ENCODE measurements at places on chromosomes 13 and 19.

DNA sequence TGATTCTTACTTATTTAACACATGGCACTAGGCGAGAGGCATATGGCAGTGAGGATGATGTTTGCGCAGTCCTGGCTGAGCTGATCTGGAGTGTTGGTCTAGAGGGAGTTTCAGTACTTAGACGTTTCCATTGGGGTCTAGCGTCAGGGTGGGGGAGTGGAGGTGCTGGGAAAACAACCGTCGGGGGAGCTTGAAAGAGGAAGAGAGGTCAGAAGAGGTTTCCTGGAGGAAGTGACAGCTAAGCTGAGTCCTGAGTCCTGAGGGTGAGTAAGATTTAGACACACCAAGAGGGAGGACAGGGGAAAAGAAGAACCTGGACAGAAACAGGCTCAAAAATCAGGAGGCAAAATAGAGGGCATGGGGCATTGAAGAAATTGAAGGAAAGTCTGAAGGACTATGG lies 81.4 kb downstream of the ALOX5AP start:
- no peak for DNase-seq

- DNase-seq: no peak
Measured at GRCh38 chr13:113765564-113765910, 6.5 kb downstream of the TMEM255B start.

DNA sequence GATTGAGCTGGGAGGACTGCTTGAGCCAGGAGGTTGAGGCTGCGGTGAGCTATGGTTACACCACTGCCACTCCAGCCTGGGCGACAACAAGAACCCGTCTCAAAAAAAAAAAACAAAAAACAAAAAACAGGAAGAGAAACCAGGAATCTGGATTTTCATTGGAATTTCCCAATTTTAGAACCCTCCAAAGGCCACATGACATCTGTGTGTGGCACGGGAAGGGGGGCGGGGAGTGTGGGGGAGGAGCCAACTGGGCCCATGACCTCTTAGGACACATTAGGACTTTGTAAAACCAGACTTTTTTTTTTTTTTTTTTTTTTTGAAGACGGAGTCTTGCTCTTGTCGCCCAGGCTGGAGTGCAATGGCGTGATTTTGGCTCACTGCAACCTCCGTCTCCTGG lies 21.2 kb upstream of the MYDGF start:
- no peak for DNase-seq

DNA sequence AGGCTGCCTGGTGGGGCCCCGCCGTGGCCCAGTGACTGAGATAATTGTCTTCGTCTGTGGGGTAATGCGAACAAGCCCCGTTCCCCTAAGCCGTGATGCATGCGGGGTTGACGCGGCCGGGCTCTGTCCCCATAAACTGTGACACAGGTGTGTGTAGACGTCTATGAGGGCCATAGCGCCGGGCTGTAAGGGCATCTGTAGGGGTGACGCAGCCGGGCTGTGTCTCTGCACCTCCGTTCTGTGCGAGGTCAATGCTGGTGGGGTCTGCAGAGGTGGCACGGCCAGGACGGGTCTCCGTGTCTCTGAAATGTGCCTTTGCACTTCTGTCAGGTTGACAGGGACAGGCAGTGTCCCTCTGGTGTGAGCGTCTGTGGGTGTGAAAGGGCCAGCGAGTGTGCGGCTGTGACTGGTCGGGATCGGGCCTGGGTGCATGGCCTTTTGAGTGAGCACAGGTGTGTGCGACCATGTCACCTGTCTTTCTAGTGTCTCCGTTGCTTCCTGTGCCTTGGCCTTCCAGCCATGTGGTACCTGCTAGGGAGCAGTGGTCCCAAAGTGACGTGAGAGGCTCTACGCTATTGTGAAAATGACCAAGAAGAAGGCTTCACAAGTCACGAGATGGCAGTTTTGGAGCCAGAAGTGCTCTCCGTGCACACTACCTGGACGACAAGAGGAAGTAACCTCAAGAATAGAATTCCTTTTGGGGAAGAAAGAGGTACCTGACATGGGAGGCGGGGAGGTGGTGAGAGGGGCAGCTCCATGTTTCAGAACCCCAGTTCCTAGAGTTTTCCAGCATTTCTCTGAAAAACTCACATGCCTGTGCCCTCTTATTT lies 16.4 kb upstream of the ZNF331 start:
- DNase-seq: no peak

- DNase-seq: no peak
Measured at GRCh38 chr13:92804346-92804745, 422.3 kb upstream of the GPC6 start.

- no peak for DNase-seq
Measured at GRCh38 chr19:47492571-47493377, 8.8 kb upstream of the KPTN start.

- no peak for DNase-seq
Measured at GRCh38 chr13:40181203-40181845, 485.1 kb downstream of the FOXO1 start.

DNA sequence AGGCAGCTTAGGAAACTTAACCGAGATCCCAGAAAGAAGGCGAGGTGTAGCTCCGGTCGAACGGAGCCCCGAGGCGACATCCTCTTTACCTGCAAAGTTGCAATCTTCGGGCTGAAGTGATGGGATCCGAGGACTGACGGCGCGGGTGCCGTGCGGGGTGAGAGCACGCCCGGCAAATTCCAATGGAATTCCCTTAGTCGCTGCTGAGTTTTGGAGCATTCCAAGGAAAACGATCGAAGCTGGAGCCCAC lies 141 bp downstream of the TRPC4 start:
- DNase-seq: no peak

GRCh38 chr13:51243832-51244231 lies 21.6 kb downstream of the FAM124A start:
- no peak for DNase-seq

DNA sequence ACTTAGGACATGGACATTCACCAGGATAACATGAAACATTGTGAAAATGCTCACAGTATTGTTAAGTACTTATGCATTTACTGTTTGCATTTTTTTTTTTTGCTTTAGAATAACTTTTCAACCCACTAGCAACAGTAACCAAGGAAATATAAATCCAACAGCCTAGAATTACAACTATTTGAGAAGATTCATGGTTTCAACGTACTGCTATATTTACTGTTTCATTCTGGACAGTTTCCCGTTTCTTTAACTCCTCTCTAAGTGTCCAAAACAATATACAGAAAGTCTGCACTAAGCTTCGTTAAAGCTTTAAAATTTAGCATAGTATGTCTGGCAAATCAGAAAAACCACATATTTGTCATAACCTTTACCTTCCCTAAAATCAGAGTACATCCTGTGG lies 2.7 kb downstream of the SMAD9 start:
- no peak for DNase-seq

DNA sequence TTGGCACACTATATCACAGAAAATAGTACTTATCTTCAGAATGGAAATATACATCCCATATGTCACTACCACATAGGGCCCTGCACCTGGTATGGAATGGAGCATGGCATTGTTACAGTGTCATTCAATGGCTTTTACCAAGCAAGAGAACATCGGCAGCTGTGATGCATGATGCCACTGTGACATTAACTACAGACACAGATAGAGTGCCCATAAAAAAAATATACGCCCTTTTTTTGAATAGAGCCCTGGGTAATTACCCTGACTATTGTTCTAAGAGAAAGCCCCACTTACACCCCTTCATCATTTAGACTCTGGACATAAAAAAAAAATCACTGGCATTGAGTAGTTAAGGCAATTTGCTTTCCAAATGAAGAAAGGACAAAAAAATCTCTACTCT lies 320.3 kb downstream of the DNAJC15 start:
- DNase-seq: no peak

DNA sequence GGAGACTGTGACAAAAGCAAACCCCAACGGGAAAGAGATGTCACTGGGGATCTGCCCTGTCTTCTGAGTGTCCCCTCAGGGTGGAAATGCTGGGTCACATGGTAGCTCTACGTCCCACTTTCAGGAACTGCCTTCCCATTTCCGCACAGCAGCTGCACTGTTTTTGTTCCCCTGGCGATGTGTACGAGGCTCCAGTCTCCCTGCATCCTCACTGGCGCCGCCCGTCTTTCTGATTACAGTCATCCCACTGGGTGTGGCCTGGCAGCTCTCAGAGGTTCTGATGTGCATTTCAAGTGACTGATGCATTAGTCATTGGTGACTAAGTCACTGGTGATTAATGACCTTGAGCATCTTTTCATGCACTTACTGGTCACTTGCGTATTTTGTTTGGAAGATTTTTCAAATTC lies 21.2 kb downstream of the PCID2 start:
- peak; percentile 26 for DNase-seq

- no peak for DNase-seq
Measured at GRCh38 chr13:113083402-113084061, 22.1 kb upstream of the F7 start.

DNA sequence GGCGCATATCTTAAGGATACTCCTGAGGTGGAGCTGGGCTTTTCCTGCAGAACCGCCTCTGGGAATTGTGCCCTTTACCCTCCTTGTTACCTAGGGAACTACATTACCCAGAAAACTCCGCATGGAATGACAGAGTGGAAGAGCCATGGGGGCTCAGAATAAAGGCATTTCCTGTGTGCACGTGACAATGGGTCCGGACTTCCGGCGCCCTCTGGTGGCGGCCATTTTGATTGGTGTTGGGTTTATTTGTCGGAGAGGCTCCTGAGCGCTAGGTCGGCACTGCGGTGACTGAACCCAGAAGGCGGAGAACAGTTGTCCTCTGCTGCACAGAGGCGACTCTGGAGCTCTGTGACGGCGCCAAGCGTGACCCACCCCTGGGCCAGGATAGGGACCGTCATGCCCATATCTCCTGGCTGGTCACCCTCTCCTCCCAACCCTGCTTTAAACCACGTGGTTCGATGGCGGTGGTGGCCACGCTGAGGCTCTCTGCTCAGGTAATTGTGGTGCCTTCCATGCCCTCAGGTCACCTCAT lies at the start of gene ZNF587B:
Gene ZNF587B, plus strand, starts transcription at position 229 of the 532 bp plus-strand sequence. Its CDS starts 230 bp downstream, at position 459.
- peak; percentile 17 for DNase-seq

- no peak for DNase-seq
Measured at GRCh38 chr13:23776698-23777574, 112.3 kb downstream of the MIPEP start.

GRCh38 chr19:56838024-56838908 lies 2.3 kb downstream of the PEG3 start:
- no peak for DNase-seq

DNA sequence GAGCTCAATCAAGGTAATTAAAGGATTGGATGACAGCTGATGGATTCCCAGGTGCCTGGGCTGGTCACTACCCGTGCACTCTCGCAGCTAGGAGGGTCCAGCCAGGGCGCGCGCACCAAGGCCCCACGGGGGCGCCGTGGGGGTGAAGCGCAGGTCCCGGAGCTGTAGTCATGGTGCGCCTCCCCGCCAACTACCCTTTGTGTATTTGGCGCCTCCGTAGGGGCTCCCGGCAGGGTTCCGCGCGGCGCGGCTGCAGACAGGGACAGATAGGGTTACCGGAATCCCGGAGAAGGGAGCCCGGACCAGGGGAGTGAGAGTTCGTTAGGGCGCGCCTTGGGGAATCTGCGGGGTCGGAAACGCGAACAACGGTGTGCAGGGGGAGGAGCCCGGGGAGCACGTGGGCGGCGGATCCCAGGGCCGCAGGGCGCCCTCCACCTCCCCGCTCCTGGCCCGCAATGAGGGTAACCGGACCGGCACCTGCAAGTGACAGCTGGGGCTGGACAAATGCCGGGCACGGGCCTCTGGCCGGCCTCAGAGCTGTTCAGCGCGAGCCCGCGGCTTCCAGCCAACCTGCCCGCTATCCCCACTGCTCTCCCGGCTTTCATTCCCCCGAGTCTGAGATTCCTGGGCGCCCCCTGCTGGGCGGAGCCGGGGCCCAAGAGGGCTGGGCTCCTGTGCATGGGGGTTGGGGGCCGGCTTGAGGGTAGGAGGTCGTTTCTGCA lies 3.4 kb upstream of the PRAM1 start:
- peak; percentile 54 for DNase-seq

DNA sequence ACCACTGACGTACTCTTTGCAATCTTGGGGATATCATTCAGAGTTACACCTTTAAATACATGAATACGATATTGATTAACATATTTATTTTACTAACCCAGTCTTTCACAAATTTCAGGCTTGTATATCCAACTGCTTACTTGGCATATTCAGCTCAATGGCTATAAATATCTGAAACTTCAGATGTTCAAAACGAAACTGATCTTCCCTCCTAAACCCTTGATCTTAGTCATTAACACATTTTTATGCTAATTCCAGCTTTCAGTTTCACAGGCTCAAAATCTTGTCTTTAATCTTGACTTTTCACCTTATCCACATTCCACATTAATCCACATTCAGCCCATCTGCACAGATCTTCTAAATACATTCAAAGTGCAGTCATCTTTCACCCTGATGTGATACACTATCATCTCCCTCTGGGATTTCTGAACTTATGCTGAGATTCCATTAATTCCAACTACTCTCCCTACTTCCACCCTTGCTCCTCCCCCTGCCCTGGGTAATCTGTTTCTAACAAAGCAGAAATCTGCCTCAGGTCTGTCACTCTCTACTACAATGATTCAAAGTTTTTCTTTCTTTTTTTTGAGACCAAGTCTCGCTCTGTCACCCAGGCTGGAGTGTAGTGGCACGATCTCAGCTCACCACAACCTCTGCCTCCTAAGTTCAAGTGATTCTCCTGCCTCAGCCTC lies 387.2 kb downstream of the GPC5 start:
- DNase-seq: no peak

GRCh38 chr13:38415233-38415632 lies 65.6 kb downstream of the UFM1 start:
- no peak for DNase-seq

GRCh38 chr19:38405276-38405675 lies 2.4 kb downstream of the FAM98C start:
- DNase-seq: no peak

DNA sequence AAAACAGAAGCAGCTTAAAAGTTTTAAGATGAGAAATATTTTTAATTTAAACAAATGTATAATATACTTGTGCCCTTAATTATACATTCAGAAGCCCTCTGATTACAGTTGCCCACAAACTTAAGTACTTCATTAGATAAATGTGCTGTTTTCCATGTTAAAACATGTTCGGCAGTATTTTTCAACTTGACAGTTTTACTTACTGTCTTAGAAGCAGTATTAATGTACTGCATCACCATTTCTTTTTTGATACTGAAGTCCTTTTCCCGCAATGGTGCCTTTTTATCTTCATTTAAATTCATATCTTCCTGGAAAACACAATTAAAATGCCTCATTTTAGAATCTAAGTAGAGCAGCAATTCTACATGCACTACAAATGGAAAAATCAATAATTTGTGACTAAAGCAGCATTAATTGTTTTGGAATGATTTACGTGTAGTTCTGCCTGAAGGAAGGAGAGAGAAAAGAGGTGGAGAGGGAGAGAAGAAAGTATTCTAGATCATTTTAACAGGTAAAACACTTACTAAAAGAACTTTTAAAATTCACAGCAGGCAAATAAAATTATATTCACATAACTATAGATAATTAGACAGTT lies 70.2 kb downstream of the DIAPH3 start:
- DNase-seq: no peak

GRCh38 chr13:26759907-26760831 lies at the start of gene GPR12:
GPR12 (minus strand) TSS chr13:26760786; CDS start chr13:26759827, 959 bp downstream.
- no peak for DNase-seq

DNA sequence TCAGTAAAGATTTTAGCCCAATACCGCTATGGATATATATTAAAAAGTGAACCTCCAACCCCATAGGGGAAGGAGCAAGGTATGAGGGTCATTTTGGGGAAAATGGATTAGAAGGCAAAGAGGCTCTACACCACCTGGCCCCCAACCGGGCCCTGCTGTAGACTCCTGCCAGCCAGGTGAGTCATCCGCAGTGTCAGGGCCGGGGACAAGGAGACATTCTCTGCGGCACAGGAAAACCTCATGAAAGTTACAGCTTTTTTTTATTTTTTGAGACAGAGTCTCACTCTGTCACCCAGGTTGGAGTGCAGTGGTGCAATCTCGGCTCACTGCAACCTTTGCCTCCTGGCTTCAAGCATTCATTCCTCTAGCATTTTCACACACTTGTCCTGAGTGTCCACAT lies 32.0 kb downstream of the ZFR2 start:
- DNase-seq: no peak
